ENCODE measurements at places on chromosomes 11 and 22.

GRCh38 chr22:40426594-40427333, 56.4 kb downstream of the SGSM3 start:
- no peak for DNase-seq

- DNase-seq = no peak
Measured at GRCh38 chr11:27475622-27476021, 3.0 kb upstream of the LGR4 start.

DNA sequence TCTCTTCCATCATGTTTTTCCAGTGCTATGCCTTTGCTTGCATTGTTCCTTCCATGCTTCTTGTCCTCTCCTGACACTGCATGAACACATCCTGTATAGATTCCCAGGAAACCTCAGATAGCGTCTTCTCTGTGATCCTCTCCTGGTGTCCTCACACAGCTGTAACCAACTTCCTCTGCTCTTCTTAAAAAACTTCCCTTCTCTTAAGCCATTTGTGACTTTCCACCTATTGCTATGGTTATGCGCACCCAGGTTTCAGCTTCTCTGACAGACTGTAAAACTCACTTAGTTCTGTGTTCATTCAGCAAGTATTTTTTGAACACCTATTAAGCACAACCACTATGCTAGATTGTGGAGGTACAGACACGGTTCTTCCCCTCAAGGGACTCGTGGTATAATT, 5.1 kb upstream of the APLP2 start:
- DNase-seq = no peak

DNA sequence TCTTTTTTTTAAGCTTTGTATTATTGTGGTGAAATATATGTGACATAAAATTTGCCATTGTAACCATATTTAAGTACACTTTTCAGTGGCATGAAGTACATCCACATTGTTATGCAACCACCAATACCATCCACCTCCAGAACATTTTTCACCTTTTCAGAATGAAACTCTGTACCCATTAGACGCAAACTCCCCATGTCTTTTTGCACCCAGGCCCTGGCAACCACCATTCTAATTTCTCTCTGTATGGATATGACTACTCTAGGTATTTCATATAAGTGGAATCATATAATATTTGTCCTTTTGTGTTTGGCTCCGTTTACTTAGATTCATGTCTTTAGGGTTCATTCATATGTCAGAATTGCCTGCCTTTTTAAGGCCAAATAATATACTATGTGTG, 182.8 kb upstream of the TBCEL start:
- no peak for DNase-seq

GRCh38 chr22:20807315-20807752, 33.4 kb downstream of the SERPIND1 start:
- no peak for DNase-seq

- DNase-seq = no peak
Measured at GRCh38 chr22:39214383-39215069, 30.3 kb downstream of the PDGFB start.

- DNase-seq = no peak
Measured at GRCh38 chr11:33387996-33388395, 130.8 kb downstream of the HIPK3 start.

- no peak for DNase-seq
Measured at GRCh38 chr11:92558323-92558722, 333.7 kb downstream of the FAT3 start.

DNA sequence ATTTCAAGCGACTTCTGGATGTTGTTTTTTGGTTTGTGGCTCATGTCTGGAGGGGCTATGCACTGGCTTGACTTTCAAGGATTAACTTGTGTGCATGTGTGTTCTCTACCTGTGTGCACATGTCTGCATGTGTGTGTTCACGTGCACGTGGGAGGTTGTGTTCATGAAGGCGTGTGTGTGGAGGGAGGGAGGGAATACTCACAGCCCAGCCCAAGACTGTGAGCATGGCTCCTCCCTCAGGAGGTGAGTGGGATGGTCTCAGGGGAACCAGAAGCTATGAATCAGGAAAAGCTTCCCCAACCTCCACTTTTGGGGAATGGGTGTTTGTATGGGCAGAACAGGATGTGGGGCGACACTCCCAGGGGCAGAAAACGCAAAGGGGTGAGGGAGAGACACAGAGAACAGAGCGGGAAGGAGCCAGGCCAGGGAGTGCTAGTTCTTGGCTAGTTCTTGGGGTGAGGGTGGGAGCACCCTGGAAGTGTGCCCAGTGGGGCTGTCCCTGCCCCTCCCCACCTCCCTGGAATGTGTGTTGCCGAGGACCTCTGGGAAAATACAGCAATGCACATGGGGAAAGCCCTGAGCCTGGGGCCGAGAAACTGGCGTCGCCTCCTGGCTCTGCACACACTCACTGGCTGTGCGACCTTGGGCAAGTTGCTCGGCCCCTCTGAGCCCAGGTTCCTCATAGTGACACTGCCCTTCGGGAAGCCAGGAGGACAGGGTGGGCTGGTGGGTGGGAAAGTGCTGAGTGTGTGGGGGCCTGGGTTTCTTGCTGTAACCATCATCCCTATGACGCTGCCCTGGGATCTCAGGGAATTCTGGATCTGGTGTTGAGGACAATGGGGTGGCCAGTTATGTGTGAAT, 16.9 kb upstream of the ALX4 start:
- DNase-seq = no peak

DNA sequence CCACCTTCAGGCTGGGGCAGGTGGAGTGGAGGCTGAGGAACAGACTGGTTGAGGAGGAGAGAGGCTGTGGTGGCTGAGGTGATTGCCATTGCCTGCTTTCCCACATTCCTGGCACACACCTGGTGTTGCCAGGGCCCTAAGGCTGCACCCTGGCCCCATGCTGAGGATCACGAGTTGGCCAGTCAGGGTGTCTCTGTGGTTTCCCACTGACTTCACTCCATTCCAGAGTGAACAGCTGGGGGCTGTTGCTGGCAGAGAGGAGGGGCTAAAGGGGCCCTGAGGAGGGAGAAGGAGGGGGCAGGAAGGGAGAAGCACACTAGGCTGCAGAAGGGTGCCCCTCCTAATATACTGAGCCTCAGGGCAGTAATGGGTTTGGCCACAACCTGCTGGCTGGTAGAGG, 1.8 kb downstream of the TMEM86A start:
- no peak for DNase-seq

DNA sequence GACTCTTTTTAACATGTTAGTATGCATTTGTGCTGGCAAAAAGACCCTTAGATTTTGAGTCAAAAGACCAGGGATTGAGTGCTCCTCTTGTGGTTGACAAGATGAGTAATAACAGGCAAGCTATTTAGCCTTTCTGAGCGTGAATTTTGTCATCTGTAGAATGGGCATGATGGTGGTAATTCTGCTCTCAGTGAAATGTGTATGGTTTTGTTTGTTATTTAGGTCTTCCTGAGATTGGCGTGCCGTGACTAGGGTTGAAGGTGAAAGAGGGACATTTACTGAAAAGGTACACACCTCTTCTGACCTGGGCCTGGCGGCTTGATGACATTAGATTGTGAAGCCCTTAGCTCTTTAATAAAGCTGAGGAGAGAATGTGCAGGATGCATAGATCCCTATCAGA, 8.4 kb upstream of the CEP295 start:
- DNase-seq = no peak

DNA sequence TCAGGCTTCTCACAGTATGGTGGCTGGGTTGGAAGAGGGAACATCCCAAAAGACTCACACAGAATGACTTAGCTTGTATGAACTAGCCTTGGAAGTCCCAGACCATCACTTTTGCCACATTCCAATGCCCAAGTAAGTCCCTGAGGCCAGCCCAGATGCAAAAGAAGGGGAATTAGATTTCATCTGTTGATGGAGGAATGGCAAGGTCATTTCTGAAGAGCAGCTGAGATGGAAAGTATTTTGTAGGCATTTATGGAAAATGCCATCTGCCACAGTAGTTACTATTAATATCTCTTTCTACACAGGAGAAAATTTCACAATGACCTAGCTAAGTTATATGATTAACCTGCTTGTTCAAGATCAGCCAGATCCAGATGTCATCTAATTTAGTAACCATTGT, 58.8 kb downstream of the ENDOD1 start:
- DNase-seq = no peak

DNA sequence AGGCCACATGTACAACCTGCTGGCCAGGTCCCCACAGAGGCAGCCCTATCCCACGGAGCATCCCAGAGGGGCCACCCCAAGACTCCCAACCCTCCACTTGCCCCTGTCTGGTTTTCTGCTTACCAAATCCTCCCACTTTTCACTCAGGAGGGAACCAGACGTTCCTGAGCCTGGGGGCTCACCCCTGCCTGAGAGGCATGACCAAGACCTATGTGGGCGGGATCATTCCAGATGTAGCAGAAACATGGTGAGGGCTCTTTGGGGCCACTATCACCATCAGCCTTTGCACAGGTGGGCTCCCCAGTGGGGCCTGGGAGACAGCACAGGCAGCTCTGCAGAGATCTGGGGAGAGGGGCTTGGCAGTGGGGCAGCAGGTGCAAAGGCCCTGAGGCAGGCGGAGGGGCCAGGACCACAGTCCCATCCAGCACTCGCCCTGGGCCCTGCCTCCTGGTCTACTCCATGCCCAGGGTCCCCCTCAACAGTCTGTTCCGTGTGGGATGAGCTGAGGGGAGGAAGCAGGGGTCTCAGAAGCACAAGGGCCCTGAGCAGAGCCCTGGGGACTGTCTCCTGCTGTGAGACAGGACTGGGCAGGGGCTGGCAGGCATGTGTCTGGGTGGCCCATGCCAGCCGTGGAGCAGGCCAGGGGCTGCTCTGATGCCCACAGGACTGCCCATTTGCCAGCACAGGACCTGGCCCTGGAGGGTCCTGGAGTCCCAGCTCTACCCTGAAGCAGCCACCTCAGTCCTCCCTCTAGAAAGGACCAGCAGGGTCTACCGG, 9.4 kb downstream of the PIM3 start:
- no peak for DNase-seq

DNA sequence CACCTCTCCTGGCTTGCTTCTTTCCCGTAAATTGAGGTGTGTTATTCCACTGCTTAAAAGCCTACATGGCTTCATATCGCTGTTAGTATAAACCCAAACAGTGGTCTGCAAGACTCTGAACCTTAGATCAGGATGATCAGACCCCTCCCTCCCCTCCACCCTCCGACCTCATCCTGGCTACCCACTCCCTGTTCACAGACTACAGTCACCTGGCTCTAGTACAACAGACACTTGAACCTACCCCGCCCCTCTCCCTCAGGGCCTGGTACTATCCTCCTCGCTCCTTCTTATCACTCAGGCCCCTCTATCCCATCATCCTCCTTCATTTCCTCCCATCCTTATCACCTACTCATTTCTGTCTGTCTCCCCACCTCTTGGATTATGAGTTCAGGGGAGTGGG, 20.1 kb downstream of the PTPRJ start:
- DNase-seq = no peak

GRCh38 chr11:12749442-12749841, 75.2 kb downstream of the TEAD1 start:
- DNase-seq = no peak

GRCh38 chr11:11866203-11866602, 24.4 kb downstream of the USP47 start:
- no peak for DNase-seq
